Kidney tubule cell (primary cell): ENCODE measurements at places on chromosomes 2 and 18.

DNA sequence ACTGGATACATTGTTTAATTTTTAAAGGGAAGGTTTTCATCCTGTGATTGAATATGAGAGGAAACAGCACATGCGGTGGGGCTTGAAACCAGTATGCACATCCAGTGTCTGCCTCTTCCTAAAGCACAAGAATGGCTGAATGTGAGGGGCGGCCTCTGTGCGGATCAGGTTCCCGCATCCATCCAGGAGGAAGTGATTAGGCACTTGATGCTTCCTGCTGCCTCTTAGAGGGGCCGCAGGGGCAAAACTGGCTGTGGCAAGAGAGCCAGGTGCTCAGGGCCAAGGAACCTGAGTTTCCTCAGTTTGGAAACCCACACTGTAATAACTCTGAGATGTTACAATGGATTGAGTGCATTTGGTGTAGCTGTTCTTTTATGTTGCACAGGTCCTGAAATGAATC, 48.8 kb downstream of the THNSL2 start:
- DNase-seq: no peak

- peak; percentile 20 for DNase-seq
Measured at GRCh38 chr2:83069724-83070123, 1389.4 kb downstream of the SUCLG1 start.

- DNase-seq: no peak
Measured at GRCh38 chr2:38409156-38410102, 32.4 kb upstream of the ATL2 start.

DNA sequence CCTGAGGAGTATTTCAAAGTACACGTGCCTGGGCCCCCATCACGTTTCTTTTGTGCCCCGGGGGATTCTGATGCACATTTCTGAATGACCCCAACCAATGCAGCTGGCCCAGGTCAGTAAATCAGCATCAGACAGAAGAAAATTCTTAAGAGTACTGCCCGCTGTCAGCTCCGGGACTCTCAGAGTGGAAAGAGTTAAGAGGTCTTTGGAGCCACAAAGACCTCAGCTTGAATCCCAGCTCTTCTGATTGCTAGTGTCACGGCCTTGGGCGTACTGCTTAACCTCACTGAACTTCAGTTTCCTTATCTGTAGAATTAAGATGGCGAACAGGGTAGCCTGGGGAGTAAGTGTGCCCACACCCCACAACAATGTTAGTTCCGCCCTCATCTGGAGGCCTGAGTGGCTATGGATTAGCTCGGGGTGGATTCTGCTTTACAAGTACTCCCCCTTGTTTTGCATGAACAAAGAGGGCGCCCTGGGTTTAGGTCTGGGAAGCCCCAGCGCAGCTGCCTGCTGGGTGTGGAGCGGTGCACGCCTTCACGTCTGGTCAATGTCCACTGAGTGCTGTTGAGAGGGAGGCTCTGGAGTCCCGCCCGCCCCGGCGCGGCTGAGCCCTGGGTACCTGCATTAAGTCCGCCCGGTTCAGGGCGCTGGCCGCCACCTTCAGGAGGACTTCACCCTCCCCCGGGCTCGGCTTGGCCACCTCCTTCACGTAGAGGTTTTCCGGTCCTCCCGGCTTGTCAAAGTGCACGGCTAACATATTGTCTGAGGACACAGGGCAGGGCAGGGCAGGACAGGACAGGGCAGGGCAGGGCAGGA, 858 bp downstream of the TP53I3 start:
- DNase-seq: peak; percentile 92

GRCh38 chr2:101622210-101623030, 75.1 kb upstream of the MAP4K4 start:
- no peak for DNase-seq

GRCh38 chr2:2715036-2715818, 384.2 kb upstream of the MYT1L start:
- DNase-seq: no peak

GRCh38 chr2:74233648-74234047, 35.2 kb downstream of the MTHFD2 start:
- DNase-seq: no peak

DNA sequence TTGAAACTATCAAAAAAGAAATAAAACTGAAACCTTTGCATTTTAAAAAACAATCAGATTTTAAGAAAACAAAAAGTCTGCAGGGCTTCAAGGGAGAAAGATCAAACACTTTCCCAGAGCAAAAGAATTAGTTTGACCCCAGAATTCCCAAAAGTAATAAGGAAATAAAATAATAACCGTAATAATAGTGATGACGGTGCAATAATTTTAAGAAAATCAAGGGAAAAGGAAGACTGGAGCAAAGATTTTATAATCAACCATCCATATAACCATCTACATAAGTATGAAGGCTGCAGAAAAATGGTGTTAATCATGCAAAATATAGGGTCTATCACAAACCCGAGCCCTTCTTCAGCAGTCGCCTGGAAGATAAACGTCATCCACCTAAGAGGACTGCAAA, 634.8 kb downstream of the GALR1 start:
- no peak for DNase-seq

DNA sequence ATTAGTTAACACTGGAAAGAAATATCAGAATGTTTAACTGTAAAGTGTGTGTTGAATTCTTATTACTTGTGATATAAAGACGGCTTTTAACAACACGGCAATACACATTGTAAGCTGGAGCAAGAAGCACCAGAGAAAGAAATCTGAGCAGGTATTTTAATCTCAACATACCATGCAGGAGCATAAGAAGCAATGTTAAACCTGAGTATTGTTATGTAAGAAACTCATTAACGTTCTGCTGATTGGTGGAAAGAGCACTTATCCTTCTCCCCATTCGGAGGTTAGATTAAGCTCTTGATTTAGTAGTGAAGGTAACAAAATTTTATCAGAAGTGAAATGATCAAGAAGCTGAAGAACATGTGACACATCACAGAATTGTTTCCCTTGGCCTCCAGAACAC, 107.4 kb downstream of the EPC2 start:
- DNase-seq: no peak

GRCh38 chr2:148826791-148827190, 48.2 kb upstream of the KIF5C start:
- DNase-seq: no peak

- no peak for DNase-seq
Measured at GRCh38 chr2:124996406-124996805, 971.3 kb downstream of the CNTNAP5 start.

GRCh38 chr2:160411167-160411566, 82.4 kb downstream of the RBMS1 start:
- peak; percentile 83 for DNase-seq

DNA sequence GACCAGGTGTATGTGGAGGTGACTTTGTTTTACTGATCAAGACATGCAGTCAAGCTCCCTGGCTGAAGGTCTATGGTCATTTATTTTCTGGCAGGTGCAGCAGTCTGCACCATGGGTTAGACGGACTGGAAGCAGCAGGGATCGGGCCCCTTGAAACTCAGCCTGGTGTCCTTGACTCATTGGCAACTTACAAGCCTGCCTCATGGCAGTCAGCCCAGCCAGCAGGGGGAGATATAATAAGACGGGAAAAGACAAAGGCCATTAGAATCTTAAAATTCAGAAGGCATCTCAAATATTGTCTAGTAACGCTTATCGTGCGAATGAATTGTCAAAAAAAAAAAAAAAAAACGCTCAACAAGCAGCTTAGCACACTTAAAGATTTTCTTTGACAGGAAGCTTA, 308.2 kb downstream of the EN1 start:
- peak; percentile 16 for DNase-seq

- DNase-seq: no peak
Measured at GRCh38 chr2:42055573-42056514, 8.0 kb downstream of the PKDCC start.

- DNase-seq: peak; percentile 92
Measured at GRCh38 chr2:111121828-111122630, 1.3 kb downstream of the BCL2L11 start.

DNA sequence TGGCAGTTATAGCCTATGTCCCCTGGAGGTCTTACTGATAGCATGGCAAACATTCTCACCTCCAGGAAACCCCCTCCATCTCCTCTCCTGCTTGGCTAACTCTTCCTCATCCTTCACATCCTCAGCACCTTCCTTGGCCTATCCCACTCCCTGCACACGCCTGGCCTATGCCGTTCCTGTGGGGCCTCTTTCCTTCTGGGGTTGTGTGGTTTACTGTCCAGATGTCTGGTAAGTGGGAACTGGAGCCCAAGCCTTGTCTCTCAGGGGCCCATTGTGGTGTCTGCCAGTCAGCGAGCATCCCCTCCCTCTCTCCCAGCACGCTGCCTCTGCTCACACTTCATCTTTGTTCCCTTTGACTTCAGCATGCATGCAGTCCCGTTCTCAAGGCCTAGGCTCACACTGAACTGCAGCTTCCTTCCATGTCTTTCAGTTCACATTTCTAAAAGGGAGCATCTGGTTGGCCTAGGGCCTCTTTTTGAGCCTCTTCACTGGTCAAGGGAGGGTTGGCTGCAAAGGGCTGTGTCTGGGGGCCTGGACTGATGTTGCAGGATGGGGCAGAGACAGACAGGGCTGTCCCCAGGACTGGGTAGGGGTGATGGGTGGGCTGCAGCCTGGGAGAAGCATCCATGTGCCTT, 13.1 kb downstream of the SPR start:
- no peak for DNase-seq

GRCh38 chr18:58224425-58224750, 180.4 kb downstream of the NEDD4L start:
- DNase-seq: no peak

- DNase-seq: peak; percentile 78
Measured at GRCh38 chr2:112881217-112881985, 29.6 kb upstream of the IL37 start.

DNA sequence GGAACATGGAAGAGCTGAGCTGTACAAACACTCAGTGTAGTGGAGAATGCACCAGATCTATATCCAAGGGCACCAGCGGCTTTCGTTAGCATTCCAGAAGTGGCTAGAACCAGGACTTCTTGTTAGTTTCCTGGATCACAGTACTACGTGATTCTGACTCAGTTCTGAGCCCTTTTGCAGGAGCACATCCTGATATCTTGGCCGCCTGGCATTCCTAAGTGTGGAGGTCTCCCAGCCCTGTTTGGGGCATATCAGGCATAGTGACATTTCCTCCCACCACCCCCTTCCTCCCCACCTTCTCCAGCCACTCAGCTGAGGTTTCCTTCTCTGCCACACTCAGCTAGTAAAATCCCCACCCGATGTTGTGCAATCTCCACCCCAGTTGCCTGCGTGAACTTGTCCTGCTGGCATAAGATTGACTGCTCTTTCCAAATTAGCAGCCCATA, 63.4 kb downstream of the BMP10 start:
- no peak for DNase-seq

DNA sequence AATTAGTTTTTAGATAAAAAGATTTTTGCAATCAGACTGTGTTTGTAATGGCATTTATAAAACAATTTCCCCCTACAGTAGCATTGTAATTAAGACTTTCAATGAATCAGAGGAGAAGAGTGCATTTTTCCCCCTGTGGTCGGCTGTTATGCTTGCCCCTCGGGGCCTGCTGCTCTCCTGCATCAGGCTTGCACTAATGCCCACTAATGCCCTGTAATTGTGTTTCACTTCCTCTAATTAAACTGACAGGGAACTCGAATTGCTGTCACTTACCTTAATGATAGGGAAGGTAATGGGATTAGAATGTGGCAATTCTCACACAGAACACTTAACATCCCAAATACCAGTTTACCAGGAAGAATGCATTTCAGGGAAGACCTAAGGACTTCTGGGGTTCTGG, 61.2 kb upstream of the LRRTM1 start:
- DNase-seq: no peak

GRCh38 chr2:15334644-15335326, 226.3 kb downstream of the NBAS start:
- DNase-seq: no peak

- DNase-seq: no peak
Measured at GRCh38 chr18:44969214-44969795, 288.6 kb downstream of the SETBP1 start.

GRCh38 chr2:241110607-241111439, 8.7 kb upstream of the MTERF4 start:
- DNase-seq: no peak

DNA sequence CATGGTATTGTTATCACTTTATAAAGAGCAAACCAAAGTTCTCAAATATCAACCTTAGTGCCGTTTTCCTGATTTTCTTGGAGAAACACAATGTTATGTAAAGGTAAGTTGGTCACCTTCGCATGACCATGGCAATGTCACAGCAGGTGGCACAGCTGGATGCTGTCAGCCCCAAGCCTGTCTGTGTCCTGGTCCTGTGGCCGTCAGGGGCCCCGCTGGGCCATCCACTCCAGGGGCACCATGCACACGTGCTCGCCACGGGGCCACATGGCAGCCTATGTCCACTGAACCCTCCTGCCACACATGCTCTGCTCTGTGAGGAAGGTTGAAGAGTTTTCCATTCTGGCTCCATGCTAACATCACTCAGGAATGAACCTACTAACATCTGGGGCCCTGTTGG, 85.9 kb downstream of the EIPR1 start:
- no peak for DNase-seq

DNA sequence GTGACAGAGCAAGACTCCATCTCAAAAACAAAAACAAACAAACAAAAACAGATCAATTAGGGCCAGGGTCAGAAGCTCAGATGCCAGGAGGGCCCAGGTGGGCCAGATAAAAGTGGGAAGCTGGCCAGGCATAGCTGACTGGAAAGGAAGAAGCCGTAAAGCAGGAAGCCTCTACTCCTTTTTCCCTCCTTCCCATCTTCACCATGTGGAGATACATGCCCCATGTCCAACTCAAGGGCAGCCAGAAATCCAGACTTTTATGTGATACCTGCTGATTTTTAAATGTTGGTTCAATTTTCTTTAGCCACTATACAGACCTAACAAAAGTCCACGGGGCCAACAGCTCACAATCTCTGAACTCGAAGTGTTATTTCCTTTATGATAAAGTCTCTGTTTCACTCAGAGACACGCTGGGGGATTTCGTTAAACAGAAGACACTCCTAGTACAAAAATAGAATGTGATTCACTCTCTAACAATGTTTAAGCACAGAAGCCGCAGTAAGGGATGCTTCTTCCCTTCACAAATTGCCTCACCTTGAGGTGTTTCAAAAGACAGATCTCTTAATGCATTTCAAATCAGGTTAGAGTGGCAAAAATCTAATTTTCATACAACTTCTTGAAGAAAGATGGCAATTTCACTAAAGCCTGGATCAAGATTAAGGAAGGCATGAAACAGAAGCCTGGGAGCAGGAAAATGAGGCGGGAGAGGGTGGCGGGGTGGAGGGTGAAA, 14.0 kb downstream of the TMEM247 start:
- peak; percentile 68 for DNase-seq

- no peak for DNase-seq
Measured at GRCh38 chr18:46184727-46185126, 80.5 kb downstream of the HAUS1 start.

- peak; percentile 58 for DNase-seq
Measured at GRCh38 chr2:182980115-182980514, 58.1 kb downstream of the NCKAP1 start.
